ENCODE measurements at places on chromosomes 5 and 9.

- DNase-seq = no peak
Observed at GRCh38 chr5:169126481-169127021, 174.4 kb downstream of the SLIT3 start.

- no peak for DNase-seq
Observed at GRCh38 chr5:14223372-14223771, 80.2 kb downstream of the TRIO start.

DNA sequence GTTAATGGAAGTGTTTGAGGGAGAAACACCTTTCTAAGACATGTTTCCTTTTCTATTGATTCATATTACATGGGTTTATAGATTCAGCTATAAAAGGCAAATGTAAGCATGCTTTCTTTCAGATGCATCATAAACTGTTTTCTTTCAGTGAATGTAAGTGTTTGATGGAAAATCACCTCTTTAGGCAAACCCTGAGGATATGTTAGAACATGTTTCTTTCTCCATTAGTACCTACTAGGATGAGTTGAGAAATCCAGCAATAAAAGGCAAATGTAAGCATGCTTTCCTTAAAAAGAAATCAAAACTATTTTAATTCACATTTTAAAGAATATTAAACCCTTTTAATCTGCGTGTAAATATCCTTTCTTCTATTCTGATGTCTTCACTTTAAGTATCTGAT, 31.6 kb downstream of the FNIP1 start:
- no peak for DNase-seq

- DNase-seq = no peak
Observed at GRCh38 chr5:31819926-31820516, 181.1 kb downstream of the PDZD2 start.

GRCh38 chr9:21677834-21678233, 124.6 kb upstream of the MTAP start:
- no peak for DNase-seq

GRCh38 chr9:70285246-70285645, 26.5 kb downstream of the SMC5 start:
- DNase-seq = no peak

GRCh38 chr5:19739671-19740070, 248.3 kb downstream of the CDH18 start:
- no peak for DNase-seq

DNA sequence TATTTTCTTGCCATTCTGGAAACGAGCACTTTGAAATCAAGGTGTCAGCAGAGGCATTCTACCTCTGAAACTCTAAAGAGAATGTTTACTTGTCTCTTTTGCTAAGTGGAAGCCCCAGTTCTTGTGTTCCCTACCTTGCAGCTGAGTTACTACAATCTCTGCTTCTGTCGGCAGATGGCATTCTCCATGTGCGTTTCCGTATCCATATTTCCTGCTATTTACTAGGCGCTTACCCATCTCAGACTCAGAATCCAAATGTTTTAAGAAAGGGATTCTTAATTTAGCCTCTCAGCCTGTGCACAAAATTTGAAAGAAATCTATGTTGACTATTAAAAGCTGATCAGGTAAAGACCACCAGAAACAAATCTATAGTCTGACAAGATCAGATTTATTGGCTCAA, 221.3 kb upstream of the FTMT start:
- no peak for DNase-seq

DNA sequence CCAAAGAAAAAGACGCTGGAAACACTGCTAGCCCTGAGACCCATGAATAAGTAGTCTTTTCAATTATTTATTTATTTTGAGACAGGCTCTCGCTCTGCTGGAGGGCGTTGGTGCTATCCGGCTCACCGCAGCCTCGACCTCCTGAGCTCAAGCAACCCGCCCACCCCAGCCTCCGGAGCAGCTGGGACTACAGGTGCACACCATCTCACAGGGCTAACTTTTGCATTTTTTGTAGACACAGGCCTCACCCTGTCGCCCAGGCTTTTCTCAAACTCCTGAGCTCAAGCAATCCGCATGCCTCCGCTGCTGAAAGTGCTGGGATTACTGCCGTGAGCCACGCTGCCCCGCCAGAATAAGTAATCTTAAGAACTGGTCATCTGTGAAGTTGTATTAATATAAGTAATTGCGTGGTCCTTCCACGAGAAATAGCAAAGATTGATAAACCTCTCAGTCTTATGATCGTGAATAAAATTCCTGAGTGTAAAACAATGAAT, 1.6 kb downstream of the ANXA2R start:
- DNase-seq = no peak

DNA sequence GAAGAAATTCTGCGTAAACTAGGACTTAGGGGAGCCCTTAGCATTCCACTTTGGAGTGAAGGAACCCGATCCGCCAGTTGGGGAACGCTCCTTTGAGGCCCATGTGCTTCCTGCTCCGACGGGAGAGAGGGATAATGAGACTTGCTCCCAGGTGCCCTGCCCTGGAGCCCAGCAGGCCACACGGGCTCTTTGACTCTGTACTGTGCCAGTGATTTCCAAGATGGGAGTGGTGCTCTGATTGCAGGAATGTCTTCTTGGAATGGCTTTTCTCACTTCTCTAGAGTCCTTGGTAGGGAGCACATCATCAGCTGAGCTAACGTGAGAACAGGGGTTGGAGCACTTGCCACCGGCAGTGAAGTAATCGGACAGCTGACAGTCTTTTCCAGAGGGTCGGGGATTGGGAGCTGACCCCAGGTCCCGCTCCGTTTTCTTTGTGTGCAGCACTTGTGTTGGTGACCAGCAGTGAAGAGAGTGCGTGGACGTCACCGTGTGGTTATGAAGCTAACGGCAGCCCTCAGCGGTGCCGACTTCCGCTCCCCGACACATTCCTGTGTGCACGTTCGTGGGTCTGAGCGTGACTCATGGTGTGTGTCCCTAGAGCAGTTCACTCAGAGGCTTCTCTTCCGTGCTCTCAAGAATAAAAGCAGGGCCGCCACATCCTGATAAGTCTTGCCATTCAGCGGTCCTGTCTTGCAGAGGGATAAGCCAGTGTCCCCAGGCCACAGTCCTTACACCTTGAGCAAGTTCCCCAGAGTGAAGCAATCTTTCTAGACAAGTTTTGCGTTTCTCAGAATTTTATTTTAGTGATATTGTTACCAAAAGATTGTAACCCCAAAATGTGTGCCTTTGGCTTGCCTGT, 25.6 kb downstream of the ABL1 start:
- no peak for DNase-seq

- DNase-seq = no peak
Observed at GRCh38 chr5:15740383-15740782, 240.4 kb downstream of the FBXL7 start.

GRCh38 chr9:130870491-130871381, 25.9 kb downstream of the QRFP start:
- DNase-seq = no peak

DNA sequence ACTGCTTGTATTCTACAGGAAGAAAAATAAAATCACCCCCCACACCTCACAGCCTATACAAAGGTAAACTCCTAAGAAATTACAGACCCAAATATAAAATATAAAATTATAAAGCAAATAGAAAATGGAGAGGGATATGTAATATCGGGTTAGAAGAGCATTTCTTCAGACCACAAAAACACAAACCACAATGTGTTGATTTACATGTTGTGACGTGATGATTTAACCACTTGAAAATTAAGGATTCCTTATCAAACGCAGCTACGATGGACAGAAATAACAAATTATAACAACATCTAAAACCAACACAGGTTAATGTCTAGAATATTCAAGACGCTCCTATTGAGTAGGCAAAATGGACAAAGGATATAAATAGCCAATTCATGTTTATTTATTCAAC, 26.3 kb downstream of the SSBP2 start:
- no peak for DNase-seq

GRCh38 chr9:93636172-93636661, 59.8 kb downstream of the PHF2 start:
- DNase-seq = no peak

DNA sequence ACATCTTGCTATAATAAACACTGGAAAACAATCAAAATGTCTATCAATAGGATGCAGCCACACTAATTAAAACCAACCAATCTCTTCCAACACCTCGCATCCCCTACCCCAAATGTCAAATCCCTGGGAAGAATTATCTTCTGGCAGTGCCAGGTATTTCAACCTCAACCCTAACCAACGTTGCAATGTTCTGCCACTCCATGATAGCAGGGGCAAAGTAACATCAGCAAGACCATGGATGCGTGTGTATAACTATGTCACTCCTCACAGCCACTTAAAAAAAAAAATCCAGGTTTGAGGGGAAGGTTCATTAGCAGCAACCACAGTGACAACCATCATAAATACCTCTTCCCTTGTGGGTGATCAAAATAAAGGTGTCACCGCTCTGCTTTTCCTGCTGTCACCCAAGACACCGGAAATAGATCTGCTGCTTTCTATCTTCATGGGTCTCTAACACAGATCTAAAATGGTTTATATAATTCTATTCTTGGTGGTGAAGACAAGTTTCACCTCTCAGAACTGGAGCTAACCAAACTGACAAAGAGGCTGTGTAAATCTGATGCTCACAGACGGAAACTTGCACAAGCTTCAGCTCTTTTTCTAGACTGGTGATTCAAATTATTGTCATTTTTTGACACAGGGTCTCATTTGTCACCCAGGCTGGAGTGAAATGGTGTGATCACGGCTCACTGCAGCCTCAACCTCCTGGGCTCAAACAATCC, 9.9 kb downstream of the HSPA9 start:
- no peak for DNase-seq

All from stimulated activated CD8-positive, alpha-beta memory T cell treated with anti-CD3 and anti-CD28 coated beads, Interleukin-7, amount 100 ng/mL, for 1 hour (primary cell).